ENCODE measurements at places on chromosomes 5 and 9.

DNA sequence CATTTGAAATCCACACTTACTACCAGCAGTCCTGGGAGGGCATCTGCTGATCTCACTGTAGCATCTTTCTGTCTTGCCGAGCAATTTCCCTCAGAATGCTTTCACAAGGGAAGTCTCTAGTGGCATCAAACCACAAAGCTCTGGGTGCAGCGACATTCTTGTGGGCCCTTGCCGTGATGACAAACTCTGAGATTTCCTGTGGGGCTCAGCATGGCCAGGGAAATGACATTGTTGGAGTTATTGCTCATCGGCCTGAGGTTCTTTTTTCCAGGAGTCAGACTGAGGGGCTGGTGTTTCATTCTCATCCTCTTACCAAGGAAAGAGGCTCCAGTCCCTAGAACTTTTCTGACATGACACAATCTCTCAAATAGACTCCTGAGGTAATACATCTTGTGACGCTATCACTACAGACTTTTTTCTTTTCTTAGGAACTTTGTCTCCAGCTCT is 51.4 kb downstream of the PFDN1 start:
- peak; percentile 49 for DNase-seq

GRCh38 chr5:54720341-54720740 is 202.8 kb downstream of the SNX18 start:
- no peak for DNase-seq

DNA sequence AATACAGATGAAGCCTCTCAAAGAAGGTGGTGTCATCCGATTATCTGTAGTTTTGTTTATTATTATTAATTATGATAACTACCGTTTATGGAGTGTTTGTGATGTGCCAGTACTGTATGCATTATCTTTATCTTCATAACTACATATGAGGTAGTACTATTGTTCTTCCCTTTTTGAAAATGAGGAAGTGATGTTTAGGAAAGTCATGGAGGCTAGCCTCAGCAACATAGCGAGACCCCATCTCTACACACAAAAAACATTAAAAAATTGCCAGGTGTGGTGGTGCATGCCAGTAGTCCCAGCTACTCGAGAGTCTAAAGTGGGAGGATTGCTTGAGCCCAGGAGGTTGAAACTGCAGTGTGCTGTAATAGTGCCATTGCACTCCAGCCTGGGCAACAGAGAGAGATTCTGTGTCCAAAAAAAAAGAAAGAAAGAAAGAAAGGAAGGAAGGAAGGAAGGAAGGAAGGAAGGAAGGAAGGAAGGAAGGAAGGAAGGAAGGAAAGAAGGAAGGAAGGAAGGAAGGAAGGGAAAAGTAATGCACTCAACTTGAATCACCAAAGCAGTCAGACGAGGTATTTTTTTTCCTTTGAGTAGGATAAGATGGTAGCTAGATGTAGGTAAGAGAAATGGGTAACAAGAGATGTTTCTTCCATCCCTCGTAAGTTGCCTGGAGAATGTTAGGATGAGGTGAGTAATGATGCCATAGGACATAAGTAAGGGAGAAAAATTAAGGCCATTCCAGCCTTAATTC is 47.8 kb downstream of the PAM start:
- no peak for DNase-seq

GRCh38 chr5:55033568-55033967 is 9.5 kb downstream of the GZMK start:
- DNase-seq = no peak

DNA sequence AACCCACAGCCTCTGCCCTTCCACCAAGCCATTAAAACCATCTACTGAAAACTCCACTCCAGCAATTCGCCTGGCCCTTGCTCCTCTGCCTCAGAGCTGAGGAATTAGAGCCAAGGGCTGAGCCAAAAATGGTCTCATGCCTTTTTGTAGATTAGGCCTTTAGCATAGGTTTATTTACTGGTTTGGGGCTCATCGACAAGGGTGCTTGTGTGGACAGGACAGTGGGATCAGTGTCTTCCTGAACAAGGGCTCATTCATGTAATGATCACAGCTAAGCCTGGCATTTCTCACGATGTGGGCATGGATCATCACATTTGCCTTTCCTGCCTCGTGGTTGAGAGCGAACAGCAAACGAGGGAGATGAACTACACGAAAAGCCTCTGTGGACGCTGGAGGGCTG is 59.2 kb upstream of the PHF24 start:
- DNase-seq = no peak
